ENCODE measurements at places on chromosomes 7 and 10. TPM values are rescaled to one million over a fixed set of nuclear protein-coding genes. Genes with fewer than 3 reads are reported as not detected.
A peak's percentile ranks its signal among the peaks of the same experiment; 100 is the strongest.

CALCR gene
- 1.3 TPM for polyA plus RNA-seq

TMEM196 gene
- polyA plus RNA-seq = not detected

GCK gene
- polyA plus RNA-seq = 2.5 TPM

SLC25A40 gene
- 41.2 TPM for polyA plus RNA-seq

PTPRZ1 gene
- 3.1 TPM for polyA plus RNA-seq

PNLIPRP1 gene
- not detected for polyA plus RNA-seq

SSBP1 gene
- polyA plus RNA-seq = 159 TPM

GOLGA7B gene
- 0.50 TPM for polyA plus RNA-seq

GRCh38 chr7:36942955-36943354, 218.7 kb upstream of the AOAH start:
- DNase-seq = no peak

DNA sequence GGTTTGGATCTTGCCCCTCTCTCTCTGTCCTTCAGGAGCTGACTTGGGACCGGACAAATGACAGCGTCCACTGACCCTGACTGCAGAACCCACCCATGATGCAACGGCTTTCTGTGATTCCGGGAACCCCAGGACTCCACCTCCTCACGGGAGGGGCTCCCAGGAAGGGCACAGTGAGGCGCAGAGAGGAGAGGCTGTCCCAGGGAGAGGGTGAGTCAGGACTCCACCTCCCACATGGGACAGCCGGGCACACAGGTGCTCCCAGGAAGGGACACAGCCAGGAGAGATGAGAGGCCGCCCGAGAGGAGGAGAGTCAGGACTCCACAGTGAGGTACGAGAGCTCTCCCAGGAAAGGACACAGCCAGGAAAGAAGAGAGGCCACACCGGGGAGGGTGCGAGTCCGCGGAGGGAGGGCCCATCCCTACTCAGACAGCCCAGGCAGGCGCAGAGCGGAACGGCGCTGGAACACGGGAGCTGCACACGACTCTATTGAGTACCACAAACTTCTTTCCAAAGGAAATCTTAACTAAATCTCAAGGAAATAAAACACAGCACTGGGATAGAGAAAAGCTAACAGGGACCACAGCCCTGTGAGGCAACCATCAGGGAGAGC, 162.5 kb downstream of the MAD1L1 start:
- no peak for DNase-seq

DNA sequence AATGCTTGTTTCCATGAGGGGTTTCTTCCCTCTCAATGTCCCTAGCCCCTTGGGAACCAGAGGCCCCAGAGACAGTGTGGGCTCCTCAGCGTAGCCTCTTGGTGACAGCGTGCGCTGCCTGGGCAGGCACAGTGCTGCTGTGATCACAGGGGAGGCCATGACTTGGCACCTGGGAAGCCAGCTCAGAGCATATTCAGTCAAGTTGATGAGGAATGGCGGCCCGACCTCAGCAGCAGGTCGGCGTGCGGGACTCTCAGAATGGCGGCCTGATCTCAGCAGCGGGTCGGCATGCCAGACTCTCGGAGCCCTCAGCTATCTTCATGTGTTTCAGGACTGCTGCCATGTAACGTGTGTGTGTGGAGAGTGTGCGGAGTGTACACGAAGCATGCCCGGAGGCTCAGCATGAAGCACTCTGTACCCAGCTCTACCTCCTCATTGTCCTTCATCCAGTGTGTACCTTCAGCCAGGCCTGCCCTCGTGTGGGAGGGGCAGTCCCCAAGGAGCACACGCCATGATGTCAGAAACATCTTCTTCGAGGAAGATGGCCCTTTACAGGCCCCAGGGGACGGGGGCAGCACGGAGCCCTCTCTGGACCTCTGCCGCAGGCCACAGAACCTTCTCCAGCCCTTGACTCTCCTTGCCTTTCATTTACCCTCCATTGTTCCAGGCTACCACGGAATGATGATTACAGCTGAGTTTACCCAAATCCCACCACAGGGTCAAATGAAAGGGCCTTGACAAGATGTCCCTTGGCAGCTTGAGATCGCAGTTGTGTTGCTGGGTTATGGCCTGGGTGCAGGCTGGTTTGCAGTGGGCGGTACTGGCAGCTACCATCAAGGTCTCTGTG, 130.4 kb downstream of the SMURF1 start:
- DNase-seq = no peak

- no peak for DNase-seq
Measured at GRCh38 chr7:91459539-91459938, 195.3 kb downstream of the FZD1 start.

- no peak for DNase-seq
Measured at GRCh38 chr10:65898055-65898454, 1027.8 kb upstream of the LRRTM3 start.

GRCh38 chr7:31919678-31920369, 150.4 kb downstream of the PDE1C start:
- DNase-seq = no peak

DNA sequence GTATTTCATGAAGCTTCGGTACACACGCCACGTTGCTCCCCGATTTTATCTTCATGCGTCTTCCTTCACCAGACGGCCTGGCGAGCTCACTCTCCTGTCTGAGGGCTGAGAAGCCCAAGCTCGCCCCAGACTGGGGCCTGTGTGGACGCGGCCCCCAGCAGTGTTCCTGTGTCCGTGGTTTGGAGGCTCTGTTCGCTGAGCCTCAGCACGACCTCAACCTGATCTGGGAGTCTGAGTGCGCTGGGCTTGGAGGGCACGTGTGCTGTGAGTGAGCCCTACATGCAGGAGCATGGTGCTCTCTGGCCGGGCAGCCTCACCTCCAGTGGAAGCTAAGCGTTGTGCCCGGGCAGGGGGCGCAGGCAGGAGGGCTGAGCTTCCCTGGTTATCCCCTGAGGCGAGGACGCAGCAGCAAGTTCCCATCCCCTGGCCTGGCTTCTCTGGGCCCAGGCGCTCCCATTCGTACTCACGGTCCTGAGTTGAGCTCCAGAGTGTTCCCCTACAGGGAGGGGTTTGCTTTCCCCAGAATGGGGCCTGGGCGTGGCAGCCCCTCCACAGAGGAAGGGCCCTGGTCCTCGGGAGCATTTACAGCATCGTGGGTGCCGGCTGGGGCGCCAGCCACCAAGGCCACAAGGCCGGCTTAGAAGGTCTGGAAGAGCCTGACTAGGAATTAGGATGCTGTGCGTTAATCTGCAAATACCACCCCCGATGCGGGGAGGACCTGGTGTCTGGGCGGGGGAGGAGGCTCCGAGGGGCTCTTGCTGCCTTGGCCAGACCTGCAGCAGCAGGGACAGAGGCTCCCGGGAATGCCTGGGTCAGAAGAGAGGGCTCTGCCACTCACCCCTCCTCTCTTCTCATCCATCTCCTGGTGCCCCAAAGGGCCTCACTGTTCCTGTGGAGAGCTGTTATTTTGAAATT, 400.6 kb downstream of the DNAJB6 start:
- DNase-seq = no peak

- DNase-seq = no peak
Measured at GRCh38 chr7:121761399-121761798, 111.6 kb upstream of the PTPRZ1 start.

GRCh38 chr10:48439581-48440041, 133.1 kb downstream of the MAPK8 start:
- DNase-seq = no peak

DNA sequence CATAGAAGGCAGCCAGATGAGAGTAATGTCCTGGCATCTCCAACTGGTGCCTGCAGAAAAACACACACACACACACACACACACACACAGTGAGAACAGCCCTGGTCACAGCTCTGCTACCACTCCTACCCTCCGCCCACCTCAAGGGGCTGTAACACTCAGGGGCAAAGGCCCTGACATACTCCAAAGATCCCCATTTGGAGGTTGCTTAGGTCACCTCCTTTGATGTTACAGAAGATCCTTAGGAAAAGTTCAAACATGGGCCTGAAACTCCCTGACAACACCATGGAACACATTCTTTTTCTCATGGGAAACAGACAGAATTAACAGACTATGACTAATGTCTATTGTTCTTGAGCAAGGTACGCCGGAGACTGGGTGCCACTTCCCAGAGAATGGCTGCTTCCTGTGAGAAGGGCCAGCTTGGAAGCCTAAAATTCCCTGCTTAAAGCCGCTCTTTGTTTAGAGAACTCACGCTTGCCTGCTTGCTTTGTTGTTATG, 27.7 kb downstream of the DENND11 start:
- DNase-seq = peak; percentile 35

- peak; percentile 69 for DNase-seq
Measured at GRCh38 chr7:41696323-41696916, 6.5 kb downstream of the INHBA start.

DNA sequence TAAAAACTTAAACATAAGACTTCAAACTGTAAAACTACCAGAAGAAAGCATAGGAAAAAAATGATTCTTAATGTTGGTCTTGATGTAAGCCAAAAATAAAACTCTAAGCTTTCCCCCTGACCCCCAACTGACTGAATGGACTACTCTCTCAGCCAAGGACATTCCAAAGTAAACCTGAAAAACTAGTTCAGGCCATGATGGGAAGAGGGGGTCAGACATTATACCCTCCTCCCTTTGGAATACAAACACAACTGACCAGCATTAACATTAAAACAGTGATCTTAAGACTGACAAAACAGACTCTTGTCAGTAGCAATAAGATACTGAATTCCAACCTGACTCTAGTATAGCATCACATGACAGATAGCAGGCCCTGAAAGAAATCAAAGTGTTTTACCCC, 13.5 kb upstream of the LRGUK start:
- DNase-seq = no peak

DNA sequence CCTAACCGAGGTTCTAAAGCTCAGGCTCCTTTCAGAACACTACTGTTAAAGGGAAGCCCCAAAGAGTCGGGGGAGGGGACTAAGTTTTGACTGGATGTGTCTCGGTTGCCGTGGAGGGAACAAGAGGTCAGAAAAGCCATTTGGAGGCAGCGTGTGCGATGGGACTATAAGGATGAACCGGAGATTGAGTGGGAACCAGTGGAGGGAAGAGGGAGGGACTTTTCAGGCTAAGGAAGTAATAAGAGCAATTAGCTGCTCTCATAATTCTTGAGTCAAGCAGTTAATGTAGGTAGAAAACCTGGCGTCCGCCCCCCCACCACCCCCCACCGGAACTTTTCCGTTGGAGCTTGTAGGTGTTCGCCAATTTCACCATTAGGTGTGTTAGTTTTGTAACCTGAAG, 491 bp upstream of the AKAP9 start:
- peak; percentile 24 for DNase-seq

GRCh38 chr7:27078616-27079233, 17.1 kb downstream of the HOXA1 start:
- DNase-seq = no peak

DNA sequence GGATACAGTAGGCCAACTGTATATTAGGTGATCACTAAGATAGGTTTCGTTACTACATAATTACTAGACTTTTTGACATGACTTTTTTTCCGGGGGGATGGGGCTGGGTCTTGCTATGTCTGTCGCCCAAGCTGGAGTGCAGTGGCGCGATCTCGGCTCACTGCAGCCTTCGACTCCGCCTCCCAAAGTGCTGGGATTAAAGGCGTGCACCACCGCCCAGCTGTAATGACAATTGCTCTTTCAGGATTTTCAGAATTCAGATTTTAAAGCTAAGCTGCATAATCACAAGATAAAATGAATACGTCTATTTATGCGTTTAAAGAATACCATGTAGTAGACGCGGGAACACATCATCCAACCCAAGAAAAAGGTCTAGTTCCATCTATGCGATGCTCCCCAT, 982 bp downstream of the IDI1 start:
- DNase-seq = no peak
